HT-29 (cell line): ENCODE measurements at places on chromosomes 12 and 14. TPM values are rescaled to one million over a fixed set of nuclear protein-coding genes. Genes with fewer than 3 reads are reported as not detected.

Gene ARMH4
- total RNA-seq: not detected in 2 replicates

Gene ATL1
- 0.28 and 1.6 TPM in 2 replicates for total RNA-seq

Gene KRT6C
- not detected in 2 replicates for total RNA-seq

Gene LRRC43
- total RNA-seq: not detected in 2 replicates

Gene NFATC4
- 2.9 and 4.3 TPM in 2 replicates for total RNA-seq

Gene TEX52
- 0.10 and 0.94 TPM in 2 replicates for total RNA-seq

Gene RNF212B
- total RNA-seq: not detected in 2 replicates

Gene KCNJ8
- not detected in 2 replicates for total RNA-seq

Gene ACADS
- 11.9 and 28.4 TPM in 2 replicates for total RNA-seq

Gene TUBA1A
- 6.1 and 7.3 TPM in 2 replicates for total RNA-seq

Gene SPX
- total RNA-seq: not detected in 2 replicates
